GM12878 (cell line): ENCODE measurements at places on chromosomes 4 and X. TPM values are rescaled to one million over a fixed set of nuclear protein-coding genes. Genes with fewer than 3 reads are reported as not detected.
A peak's percentile ranks its signal among the peaks of the same experiment; 100 is the strongest.

GRCh38 chr4:102564399-102565059 lies 63.4 kb downstream of the NFKB1 start:
- DNase-seq: peak; percentile 91

GRCh38 chr4:150625033-150625432 lies 43.1 kb downstream of the MAB21L2 start:
- no peak for DNase-seq

GRCh38 chr4:152162331-152162697 lies 373.6 kb downstream of the FBXW7 start:
- DNase-seq: no peak

- no peak for DNase-seq
Measured at GRCh38 chr4:137000432-137000831, 531.9 kb downstream of the PCDH18 start.

DNA sequence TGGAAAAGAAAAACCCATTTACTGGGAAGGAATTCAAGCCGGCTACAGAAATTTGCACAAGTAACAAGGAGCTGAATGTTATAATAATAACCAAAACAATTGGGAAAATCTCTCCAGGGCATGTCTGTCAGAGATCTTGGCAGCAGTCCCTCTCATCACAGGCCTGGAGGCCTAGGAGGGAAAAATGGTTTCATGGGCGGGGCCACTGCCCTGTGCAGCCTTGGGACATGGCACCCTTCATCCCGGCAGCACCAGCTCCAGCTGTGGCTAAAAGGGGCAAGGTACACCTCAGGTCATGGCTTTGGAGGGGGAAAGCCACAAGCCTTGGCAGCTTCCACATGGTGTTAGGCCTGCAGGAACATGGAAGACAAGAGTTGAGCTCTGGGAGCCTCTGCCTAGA lies 513.1 kb upstream of the CNKSR2 start:
- DNase-seq: no peak

- DNase-seq: no peak
Measured at GRCh38 chr4:187516224-187516623, 479.3 kb upstream of the ZFP42 start.

- DNase-seq: no peak
Measured at GRCh38 chr4:112423591-112423990, 92.4 kb downstream of the NEUROG2 start.

DNA sequence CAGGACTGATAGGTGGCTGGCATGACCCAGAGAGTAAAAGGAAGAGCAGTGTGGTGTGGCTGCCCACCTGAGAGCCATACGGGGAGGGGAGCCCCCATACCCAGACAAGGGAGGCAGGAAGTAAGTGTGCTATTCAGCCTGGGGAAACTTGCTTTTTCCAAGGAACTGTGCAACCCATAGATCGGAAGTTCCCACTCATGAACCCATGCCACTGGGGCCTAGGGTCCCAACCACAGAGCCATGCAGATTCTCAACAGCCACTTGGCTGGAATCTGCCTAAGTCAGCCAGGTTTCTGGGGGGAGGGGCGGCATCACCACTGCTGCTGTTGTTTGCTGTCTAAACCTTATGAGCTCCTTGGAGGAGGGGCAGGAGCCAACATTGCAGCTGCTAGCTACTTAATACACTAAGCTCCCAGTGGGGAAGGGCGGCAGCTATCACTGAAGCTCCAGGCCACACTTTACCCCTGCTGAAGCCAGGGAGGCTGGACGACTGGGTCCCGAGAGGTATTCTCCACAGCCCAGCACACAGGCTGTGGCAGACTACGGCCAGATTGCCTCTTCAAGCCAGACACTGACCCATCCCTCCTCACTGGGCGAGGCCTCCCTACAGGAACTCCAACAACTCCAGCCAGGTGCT lies 410.4 kb downstream of the INPP4B start:
- DNase-seq: no peak

GRCh38 chr4:108203377-108203776 lies 34.6 kb upstream of the LEF1 start:
- DNase-seq: no peak

GRCh38 chrX:97882306-97882705 lies 998.6 kb downstream of the RPA4 start:
- no peak for DNase-seq

DNA sequence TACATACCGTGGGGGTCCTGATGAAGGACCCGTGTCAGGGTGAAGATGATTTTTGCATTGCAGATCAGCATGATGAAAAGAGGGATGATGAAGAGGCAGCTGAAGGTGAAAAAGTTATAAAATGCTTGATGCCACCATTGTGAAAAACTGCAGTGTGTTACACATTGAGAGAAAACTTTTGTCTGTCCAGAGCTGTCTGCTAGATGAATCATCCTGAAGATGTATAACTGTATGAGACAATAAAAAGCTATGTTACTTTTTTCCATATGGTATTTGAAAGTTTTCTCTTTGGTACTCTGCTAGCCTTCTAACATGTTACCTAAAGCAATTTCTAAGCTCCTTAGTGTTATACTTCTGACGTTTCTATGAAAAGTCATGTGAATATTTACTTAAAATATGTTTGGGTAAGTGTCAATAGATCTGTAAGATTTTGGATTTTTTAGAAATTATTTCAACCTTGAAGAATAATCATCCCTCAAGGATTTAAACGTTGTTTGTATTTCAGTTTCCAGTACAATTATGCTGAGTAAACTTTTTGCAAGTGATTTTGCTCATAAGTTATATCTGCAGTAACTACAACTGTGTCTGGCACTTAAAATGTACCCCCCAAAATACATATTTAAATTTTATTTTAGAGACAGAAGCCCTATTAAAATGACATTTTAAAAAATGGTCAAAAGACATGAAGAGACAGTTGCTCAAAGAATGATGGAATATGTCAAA lies 9.5 kb downstream of the GNRHR start:
- no peak for DNase-seq

The P2RY10 gene
- 72.2 TPM in 2 replicates for total RNA-seq

The NPY2R gene
- not detected in 2 replicates for total RNA-seq

The RHOXF2B gene
- 0.08 TPM in 1 of 2 replicates, not detected in the other for total RNA-seq

The ITGB1BP2 gene
- 2.0 and 2.2 TPM in 2 replicates for total RNA-seq

The IBSP gene
- not detected in 2 replicates for total RNA-seq

The SLC9B1 gene
- total RNA-seq: 1.0 and 2.2 TPM in 2 replicates

The JAKMIP1 gene
- total RNA-seq: 14.2 and 15.0 TPM in 2 replicates

The FGFBP1 gene
- not detected in 2 replicates for total RNA-seq
